Naive thymus-derived CD8-positive, alpha-beta T cell (primary cell): ENCODE measurements at places on chromosomes 6 and 20. TPM values are rescaled to one million over a fixed set of nuclear protein-coding genes. Genes with fewer than 3 reads are reported as not detected.
A peak's percentile ranks its signal among the peaks of the same experiment; 100 is the strongest.

DNA sequence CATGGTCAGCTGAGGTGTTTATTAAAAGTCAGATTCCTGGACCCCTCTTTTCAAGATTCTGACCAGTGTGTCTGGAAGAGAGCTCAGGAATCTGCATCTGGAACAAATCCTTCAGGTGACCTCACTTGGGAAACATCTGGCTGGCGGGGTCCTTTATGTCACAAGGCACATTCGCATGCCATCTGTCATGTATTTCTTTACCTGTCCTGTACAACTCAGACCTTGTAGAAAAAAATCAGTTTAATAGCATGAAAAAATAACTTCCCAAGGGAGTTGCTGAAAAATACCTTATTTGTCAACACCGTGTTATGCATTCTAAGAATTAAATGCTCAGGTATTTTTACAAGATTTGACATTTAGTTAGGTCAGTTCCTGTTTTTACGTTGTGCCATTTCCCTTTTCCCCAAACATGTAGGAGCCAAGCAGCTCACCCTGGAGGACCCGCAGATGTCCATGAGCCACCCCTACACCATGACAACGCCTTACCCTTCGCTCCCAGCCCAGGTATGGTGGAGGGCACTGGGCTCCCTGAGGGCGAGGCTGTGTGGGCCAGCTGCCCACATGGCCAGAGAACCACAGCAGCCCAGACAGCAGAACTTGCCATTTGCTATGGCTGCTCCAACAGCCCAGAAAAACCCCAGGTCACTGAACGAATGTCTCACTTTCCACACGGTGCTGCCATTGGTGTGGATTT is 4.0 kb downstream of the IRF4 start:
- no peak for DNase-seq
- H3K36me3 ChIP-seq: peaks cover 9% of the 10 kb centered on the region
- H3K4me3 ChIP-seq: no peak overlapping the region

Gene MEI4
- polyA plus RNA-seq: not detected

Gene PTK6
- polyA plus RNA-seq: 0.44 TPM

DNA sequence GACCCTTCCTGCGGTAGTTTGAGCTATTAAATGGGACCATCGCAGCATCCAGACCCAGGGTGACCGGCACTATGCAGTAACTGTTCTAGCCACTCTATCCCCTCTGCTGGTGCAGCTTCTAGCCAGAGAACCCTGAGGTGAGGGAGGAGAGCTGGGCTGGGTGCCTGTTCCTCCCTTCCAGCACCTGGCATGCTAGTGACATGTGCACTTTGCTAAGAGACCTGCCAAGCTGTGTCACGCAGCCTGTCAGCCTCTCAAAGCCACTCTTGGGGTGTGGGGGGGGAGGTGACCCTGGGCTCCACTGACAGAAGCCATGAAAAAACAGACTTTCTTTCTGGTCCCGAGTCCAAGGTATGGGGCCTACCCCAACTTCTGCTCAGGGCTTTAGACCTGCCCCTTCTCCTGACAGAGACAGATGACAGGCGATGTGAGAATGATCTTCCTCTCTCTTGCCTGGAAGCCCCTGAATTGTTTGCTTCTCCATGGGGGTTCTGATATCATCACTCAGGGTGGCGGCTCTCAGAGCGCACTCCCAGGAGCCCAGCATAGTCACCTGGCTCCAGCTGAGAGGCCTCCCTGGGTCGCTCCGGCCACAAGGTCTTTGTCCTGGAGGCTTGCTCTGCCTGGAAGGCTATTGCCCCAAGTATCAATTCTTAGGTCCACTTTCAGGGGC is 47.2 kb upstream of the MLN start:
- H3K4me3 ChIP-seq: no peak overlapping the region
- H3K27ac ChIP-seq: no peak overlapping the region
- H3K27me3 ChIP-seq: peaks cover 5% of the 10 kb centered on the region

- H3K4me3 ChIP-seq: no peak overlapping the region
- H3K27me3 ChIP-seq: peaks cover 7% of the 10 kb centered on the region
- no peaks in the 10 kb centered on the region for H3K4me1 ChIP-seq
- no peak overlapping the region for H3K27ac ChIP-seq
Observed at GRCh38 chr6:128606611-128607010, 86.2 kb upstream of the PTPRK start.

Gene FRK
- polyA plus RNA-seq: 0.01 TPM

Gene ROS1
- polyA plus RNA-seq: not detected

GRCh38 chr20:62737271-62737811 is 28.7 kb downstream of the NTSR1 start:
- H3K27ac ChIP-seq: no peak overlapping the region
- H3K4me1 ChIP-seq: peaks cover 32% of the 10 kb centered on the region
- no peaks in the 10 kb centered on the region for H3K27me3 ChIP-seq
- no peaks in the 10 kb centered on the region for H3K36me3 ChIP-seq
- no peak for DNase-seq

- no peaks in the 10 kb centered on the region for H3K27me3 ChIP-seq
- no peak overlapping the region for H3K27ac ChIP-seq
- H3K4me3 ChIP-seq: no peak overlapping the region
Observed at GRCh38 chr20:4967752-4968477, 33.4 kb downstream of the SLC23A2 start.

DNA sequence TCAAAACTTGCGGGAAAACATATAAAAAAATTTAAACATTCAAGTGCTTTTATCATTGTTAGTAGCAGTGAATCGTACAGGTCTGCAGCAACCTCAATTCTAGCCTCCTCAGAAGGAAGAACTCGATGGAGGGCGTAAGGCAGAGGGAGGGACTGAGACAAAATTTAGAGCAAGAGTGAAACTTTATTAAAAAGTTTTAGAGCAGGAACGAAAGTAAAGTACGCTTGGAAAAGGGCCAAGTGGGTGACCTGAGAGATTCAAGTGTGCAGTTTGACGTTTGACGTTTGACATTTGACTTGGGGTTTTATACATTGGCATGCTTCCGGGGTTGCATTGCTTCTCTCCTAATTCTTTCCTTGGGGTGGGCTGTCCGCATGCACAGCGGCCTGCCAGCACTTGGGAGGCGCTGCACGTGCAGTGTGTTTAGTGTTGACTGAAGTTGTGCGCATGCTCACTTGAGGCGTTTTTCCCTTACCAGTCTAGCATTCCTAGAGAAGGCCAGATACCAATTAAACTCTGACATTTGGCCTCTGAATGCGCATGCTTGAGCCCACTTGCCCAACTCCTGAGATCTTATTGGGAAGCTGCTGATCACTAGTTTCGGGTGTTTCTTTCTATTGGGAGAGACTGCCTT is 82.6 kb downstream of the TBX18 start:
- H3K27me3 ChIP-seq: no peaks in the 10 kb centered on the region
- no peak for DNase-seq
- no peaks in the 10 kb centered on the region for H3K4me1 ChIP-seq
- no peak overlapping the region for H3K27ac ChIP-seq
- no peak overlapping the region for H3K4me3 ChIP-seq
- no peaks in the 10 kb centered on the region for H3K36me3 ChIP-seq

DNA sequence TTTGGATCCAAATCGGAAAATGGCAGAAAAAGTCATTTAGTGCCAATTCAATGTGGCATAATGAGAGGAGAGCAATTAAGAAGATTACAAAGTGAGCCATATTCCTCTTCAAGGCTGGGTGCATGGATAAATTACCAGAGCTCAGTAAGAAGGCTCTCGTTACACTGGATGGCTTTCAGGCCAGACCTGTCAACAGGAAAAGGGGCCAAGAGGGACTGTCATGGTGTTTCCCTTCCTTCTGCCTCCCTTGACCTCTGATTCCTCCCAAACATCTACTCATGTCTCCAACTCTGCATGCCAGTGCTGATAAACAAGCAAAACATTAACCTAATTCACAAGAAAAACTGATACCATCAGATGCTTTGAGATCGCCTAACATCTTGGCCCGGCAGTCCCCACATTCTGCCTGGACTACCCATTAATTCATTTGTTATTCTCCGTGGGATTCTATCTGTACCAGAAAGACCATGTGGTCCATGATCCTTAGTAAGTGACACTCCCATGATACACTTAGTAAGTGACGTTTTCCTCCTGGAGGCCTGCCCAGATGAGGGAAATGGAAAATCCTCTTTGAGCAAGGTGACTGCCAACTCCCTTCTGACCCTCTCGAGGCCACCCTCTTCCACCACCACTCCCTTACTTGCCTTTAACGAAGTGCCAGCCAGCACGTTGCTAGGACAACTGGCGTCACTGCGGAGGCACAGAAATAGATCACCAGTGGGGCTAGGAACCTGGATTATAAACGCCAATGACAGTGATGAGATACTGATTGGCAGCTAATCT is 239.2 kb downstream of the GMPR start:
- DNase-seq: no peak
- no peak overlapping the region for H3K4me3 ChIP-seq
- H3K27me3 ChIP-seq: no peaks in the 10 kb centered on the region
- H3K27ac ChIP-seq: no peak overlapping the region
- peaks cover 57% of the 10 kb centered on the region for H3K4me1 ChIP-seq
- peaks cover 5% of the 10 kb centered on the region for H3K36me3 ChIP-seq

DNA sequence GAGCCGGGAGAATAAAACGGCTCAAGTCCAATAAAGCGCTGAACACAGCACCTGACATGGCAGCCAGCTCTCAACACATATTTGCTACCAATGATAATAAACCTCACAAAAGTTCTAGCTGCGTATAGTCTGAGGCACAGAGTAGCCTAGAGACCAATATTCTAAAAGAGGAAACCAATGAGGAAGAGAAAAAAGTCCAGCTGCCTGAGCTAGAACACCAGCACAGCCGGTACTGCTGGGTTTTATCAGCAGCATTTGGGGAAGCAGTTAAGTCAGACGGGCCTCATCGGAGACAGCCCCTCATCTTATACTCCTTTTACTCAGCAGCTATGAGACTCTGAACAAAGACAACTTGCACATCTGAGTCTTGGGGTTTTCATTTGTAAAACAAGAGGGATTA is 2.4 kb upstream of the RTF2 start:
- H3K27ac ChIP-seq: peak overlapping the region; percentile 47
- H3K36me3 ChIP-seq: no peaks in the 10 kb centered on the region
- DNase-seq: no peak
- peaks cover 53% of the 10 kb centered on the region for H3K4me1 ChIP-seq
- peak overlapping the region; percentile 12 for H3K4me3 ChIP-seq
- H3K27me3 ChIP-seq: no peaks in the 10 kb centered on the region

DNA sequence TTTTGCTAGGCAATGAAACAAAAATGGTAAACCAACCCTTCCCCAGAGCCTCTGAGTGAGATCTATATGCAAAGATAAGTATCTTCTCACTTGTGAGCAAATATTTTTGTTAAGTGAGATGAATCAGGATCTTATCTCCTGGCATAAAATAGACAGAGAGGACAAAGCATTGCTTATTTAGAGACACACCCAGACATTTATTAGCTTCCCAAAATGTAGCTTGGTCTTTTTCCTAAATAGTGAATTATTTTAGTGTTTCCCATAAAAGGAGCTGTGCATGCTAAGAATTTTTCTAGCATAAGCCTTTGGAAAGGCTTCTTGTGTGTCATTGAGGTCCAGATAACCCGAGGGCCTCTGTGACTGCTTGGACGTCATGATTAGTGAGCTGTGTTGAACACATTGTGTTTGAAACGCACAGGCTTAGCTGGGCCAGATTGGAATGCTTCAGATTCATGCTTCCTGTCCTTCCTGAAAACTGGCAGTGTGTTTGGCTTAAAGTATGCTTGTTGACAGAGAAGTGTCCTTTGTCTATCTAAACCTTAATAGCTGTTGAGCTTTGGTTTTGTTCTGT is 16.5 kb downstream of the MTHFD1L start:
- no peak overlapping the region for H3K27ac ChIP-seq
- H3K36me3 ChIP-seq: no peaks in the 10 kb centered on the region
- DNase-seq: no peak
- H3K4me1 ChIP-seq: no peaks in the 10 kb centered on the region
- H3K4me3 ChIP-seq: no peak overlapping the region

- H3K27ac ChIP-seq: no peak overlapping the region
- no peaks in the 10 kb centered on the region for H3K36me3 ChIP-seq
- H3K4me1 ChIP-seq: no peaks in the 10 kb centered on the region
- H3K27me3 ChIP-seq: no peaks in the 10 kb centered on the region
- no peak overlapping the region for H3K4me3 ChIP-seq
Observed at GRCh38 chr6:154319231-154319858, 37.3 kb downstream of the IPCEF1 start.

Gene TTK
- polyA plus RNA-seq: 0.86 TPM

Gene STMND1
- polyA plus RNA-seq: not detected

Gene ABHD16B
- polyA plus RNA-seq: 0.60 TPM

- H3K36me3 ChIP-seq: no peaks in the 10 kb centered on the region
- H3K27me3 ChIP-seq: no peaks in the 10 kb centered on the region
- no peak overlapping the region for H3K4me3 ChIP-seq
Observed at GRCh38 chr6:2827142-2827541, 14.5 kb downstream of the SERPINB1 start.

Gene PCNA
- 57.1 TPM for polyA plus RNA-seq

DNA sequence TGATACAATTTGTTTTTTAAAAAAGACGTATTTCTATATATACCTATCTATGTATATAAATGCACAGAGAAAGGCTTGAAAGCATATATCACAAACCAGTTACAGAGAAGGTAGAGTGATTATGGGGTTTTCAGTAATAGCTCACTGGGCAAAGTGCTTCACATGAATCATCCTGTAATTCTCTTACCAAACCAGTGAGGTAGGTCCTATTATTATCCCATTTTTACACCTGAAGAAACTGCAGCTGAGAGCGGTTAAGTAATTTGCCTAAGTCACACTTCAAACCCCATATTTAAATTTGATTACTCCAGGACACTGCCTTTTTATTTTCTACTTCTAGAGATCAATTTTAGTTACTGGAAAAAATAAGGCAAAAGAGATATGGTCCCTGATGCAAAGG is 4.4 kb downstream of the GSS start:
- H3K27me3 ChIP-seq: no peaks in the 10 kb centered on the region
- H3K36me3 ChIP-seq: no peaks in the 10 kb centered on the region
- H3K4me1 ChIP-seq: peaks cover 18% of the 10 kb centered on the region
- DNase-seq: no peak
- H3K4me3 ChIP-seq: no peak overlapping the region

DNA sequence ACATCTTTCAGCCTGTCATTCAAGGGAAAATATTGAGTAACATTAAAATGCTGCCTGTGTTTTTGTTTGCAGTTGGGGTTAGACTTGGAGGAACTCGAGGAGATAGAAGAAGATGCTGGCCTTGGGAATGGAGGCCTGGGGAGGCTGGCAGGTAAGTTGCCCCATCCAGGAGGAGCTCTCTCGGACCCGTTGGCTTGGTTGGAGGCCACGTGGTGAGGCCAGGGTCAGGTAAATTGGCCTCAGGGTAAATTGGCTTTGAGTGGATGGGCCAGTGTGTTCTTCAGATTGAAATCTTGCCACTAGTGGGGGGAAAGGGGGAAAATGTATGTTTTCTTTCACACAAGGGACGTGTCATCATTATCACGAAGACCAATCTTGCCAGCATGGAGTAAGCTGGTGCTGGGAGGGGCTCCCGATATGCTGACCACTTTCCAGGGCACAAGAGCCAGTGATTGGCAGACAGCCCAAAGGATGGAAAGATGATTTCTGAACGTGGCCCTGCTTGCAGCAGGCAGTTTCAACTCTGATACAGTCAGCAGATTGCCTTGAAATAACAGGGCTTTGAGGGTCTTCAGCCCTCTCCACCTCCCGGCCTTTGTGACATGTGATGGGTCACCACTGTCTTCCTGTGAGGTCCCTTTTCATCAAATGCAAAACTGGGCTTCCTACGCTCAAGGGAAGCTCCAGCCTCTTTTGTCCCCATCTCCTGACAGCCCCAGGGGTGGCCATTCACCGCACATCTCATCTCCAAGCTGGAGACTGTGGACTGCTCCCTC is 21.4 kb downstream of the PYGB start:
- H3K27ac ChIP-seq: no peak overlapping the region
- H3K27me3 ChIP-seq: no peaks in the 10 kb centered on the region
- H3K4me1 ChIP-seq: peaks cover 13% of the 10 kb centered on the region
- peaks cover 14% of the 10 kb centered on the region for H3K36me3 ChIP-seq
- DNase-seq: peak; percentile 45

Gene OR12D1
- polyA plus RNA-seq: not detected

Gene CAGE1
- polyA plus RNA-seq: not detected

GRCh38 chr6:83138118-83138722 is 54.8 kb downstream of the PGM3 start:
- H3K27ac ChIP-seq: no peak overlapping the region
- no peaks in the 10 kb centered on the region for H3K27me3 ChIP-seq
- DNase-seq: no peak
- no peaks in the 10 kb centered on the region for H3K4me1 ChIP-seq
